ENCODE measurements at places on chromosomes 7 and 10.

DNA sequence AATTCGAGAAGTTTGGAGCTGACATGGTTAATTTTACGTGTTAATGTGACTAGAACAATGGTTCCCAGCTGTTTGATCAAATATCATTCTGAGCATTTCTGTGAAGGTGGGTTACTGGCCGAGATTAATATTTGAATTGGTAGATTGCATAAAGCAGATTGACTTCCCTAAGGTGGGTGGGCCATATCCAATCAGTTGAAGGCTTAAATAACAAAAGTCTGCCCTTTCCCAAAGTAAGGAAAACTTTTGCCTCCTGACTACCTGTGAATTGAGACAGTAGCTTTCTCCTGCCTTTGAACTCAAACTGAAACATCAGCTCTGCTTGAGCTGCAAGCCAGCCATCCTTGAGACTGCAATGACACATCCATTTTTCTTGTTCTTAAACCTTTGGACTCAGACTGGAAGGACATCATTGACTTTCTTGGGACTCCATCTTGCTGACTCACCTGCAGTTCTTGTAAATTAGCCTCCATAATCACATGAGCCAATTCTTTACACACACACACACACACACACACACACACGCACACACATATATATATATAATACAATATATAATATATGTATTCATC is 63.1 kb upstream of the LRRTM3 start:
- DNase-seq, result no peak

DNA sequence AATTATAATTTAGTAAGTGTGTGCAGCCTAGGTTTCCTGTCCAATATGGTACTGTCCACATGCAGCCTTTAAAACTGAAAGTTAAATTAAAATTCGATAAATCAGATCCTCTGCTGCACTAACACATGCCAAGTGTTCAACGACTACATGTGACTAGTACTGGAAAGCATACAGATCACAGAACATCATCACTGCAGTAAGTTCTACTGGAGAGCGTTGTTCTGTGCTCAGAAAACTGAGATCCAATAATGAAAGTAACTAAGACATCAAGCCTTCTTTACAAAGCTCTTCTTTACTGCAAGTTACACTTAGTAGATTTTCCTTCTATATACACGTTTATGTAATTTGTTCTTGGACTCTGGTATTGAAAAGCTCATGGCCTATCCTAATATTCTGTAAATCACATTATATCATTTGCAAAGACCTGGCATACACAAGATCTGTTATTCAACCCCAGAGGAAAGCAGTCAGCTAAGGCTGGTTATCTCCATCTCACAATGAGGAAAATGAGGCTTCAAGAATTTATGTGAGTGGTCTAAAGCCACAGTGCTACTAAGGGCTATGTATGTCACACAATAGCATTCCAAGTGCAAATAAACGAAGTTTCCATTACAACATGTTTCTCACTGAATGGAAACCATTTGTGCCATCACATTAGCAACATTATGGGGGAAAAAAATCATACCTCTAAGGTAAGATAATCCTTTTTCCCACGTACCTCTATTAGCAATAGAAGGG is 77.6 kb downstream of the VPS41 start:
- DNase-seq, result no peak

DNA sequence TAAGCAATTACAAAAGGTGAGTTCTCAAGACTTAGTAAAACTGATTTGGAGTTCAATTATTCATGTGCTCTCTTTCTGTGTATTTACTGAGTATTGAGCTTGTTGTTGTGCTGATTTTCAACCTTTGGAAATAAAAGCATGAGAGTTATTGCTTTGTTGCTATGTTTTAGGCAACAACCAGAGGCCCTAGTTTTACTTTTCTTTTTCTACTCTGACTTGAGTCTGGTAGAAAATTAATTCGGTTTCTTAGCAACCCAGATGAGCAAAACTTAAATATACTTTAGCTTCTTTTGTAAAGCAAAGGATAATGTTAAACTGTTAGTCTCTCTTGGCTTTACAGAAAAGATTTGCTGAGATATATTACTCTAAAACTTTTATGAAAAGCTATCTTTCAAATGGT is 66.4 kb upstream of the SCIN start:
- no peak for DNase-seq

DNA sequence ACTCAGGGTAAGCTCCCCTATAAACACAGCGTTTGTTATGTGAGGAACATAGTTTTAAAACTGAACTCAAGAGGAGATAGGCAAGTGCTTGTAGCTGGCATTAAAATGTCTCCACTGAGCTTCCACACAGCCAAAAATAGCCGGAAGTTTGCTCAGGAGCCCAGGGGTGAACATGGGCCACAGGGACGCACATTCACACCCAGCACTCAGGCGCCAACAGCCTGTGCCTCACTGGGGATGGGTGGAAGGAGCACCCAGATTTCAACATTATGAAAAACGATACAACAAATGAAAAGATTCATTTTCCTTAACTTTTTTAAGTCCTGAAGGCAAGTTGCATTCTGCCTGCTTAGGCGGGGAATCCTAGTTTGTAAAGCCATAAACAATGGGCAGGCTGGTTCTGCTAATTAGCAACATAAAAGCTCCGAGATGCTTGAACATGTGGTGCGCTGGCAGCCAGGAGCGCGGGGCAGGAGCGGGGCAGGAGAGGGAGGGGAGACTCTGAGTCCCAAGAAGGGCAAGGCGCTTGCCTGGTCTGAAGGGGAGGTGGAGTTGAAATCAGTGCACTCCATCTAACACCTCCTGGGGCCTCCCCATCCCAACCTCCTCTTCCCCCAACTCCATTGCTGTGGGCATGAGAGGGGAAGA is 235.9 kb downstream of the COBL start:
- peak; percentile 59 for DNase-seq

- no peak for DNase-seq
Measured at GRCh38 chr7:34247468-34247867, 342.1 kb downstream of the BMPER start.

DNA sequence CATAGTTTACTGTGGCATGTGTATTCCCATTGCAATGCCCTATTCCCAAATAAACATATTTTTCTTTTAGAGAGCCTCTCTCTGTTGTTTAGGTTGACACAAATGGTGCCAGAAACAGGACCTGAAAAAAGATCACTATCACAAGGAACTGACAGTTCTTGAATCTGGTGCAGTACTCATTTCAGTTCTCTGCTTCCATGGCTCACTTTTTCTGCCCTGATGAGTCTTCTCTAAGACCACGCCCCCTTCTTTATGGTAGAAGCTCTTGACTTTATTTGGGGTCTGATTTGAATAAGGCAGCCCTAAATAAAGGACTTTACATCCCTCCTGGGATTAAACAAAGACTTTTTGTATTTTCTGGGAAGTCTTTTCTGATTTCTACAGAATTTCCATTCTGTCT is 3.5 kb upstream of the CCDC126 start:
- DNase-seq, result no peak

GRCh38 chr7:100642534-100642907 is 1.2 kb upstream of the TFR2 start:
- no peak for DNase-seq
